ENCODE measurements at places on chromosomes 7 and 10.

GRCh38 chr10:126398924-126399323, 10.6 kb upstream of the ADAM12 start:
- DNase-seq: no peak

DNA sequence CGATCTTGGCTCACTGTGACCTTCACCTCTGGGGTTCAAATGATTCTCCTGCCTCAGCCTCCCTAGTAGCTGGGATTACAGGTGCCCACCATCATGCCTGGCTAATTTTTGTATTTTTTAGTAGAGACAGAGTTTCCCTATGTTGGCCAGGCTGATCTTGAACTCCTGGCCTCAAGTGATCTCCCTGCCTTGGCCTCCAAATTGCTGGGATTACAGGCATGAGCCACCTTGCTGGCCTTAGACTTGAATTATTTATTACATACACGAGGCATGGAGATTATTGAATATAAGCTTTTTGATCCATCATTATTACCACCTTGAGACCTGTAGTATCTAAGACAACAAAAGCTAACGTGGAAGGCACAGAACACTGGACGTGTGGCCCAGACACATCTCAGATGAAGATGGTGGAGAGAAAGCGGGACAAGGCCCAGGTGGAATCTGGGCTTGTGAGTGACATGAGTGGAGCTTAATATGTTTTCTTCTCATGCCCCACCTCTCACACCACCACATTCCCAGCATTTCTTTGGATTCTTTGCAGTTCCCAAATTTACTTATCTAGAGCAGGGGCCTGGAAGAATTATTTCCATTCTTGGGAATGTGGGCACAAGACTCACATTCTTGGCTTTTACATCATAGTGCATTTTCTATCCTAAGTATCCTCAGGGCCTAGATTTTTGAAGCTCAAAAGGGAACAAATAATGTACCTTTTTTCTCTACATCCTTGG, 76.6 kb downstream of the SUGCT start:
- DNase-seq: no peak

GRCh38 chr7:13414181-13414580, 575.3 kb downstream of the ETV1 start:
- DNase-seq: no peak

DNA sequence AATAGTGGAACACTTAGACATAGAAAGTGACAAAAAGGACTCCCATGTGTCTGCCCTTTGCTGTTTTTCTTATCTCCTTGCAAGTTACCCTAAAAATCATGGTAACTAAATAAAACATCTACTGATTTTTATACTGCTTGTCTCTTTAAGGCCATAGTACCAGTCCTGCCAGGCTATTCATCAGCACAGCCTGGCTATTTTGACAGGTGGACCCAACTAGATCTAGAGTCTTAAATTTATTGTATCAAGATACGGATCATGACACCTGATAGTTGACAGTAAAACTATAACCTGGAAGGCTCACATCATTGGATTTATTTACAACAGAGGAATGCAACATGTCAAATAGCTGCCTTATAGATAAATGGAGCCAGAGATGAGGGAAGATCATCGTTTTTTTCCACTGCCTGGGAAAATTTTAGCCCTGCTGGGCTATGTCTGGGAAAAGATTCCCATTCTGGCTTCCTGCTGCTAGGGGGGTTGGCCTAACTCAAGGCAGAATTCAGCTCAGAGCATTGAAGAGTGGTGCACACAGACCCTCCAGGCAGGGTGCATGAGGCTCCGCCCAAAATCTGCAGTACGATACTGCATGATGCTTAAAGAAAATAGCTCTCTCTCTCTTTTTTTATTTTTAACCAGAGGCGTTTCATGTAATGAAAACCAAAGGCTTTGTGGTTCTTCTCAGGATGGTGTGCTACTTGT, 292.0 kb upstream of the FZD8 start:
- no peak for DNase-seq
